MM.1S (cell line): ENCODE measurements at places on chromosomes 13 and 19.

GRCh38 chr13:30294004-30294403 is 13.3 kb downstream of the KATNAL1 start:
- H3K4me1 ChIP-seq: no peaks in the 10 kb centered on the region
- DNase-seq: no peak
- H3K27ac ChIP-seq: no peak overlapping the region
- H3K27me3 ChIP-seq: no peaks in the 10 kb centered on the region
- H3K4me3 ChIP-seq: no peak overlapping the region

GRCh38 chr13:40161931-40162330 is 504.5 kb downstream of the FOXO1 start:
- no peaks in the 10 kb centered on the region for H3K4me1 ChIP-seq
- no peak for DNase-seq
- no peaks in the 10 kb centered on the region for H3K36me3 ChIP-seq

- no peak overlapping the region for H3K27ac ChIP-seq
- DNase-seq: no peak
- H3K4me3 ChIP-seq: no peak overlapping the region
- H3K36me3 ChIP-seq: no peaks in the 10 kb centered on the region
- no peaks in the 10 kb centered on the region for H3K27me3 ChIP-seq
Measured at GRCh38 chr13:95192998-95193397, 108.3 kb downstream of the ABCC4 start.

GRCh38 chr19:33689138-33689746 is 67.5 kb downstream of the CHST8 start:
- H3K27ac ChIP-seq: no peak overlapping the region
- peaks cover 21% of the 10 kb centered on the region for H3K27me3 ChIP-seq

DNA sequence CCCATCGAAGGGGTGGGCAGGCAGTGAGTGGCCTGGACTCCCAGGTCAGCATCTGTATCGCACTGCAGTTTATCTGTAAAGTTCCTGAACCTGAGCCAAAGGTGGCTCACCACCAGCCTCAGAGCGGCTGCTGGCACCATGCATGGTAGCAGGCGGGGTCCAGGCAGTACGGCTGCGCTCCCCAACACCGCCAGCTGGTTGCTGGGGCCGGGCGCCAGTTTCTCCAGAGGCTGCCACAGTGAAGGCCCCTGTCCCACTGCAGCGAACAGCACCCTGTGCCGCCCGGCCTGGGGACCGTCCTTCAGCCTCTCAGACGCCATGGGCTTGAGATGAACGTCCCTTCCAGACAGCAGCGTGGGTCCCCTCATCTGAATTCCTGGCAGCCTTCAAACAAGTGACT is 109.8 kb downstream of the KDM4B start:
- H3K4me3 ChIP-seq: no peak overlapping the region
- no peaks in the 10 kb centered on the region for H3K4me1 ChIP-seq
- DNase-seq: no peak
- no peak overlapping the region for H3K27ac ChIP-seq
- no peaks in the 10 kb centered on the region for H3K36me3 ChIP-seq
